CD4-positive, alpha-beta T cell treated with Interleukin-12 subunit alpha and Interleukin-12 subunit beta, for 1 hour (primary cell): ENCODE measurements at places on chromosomes 13 and 19.

DNA sequence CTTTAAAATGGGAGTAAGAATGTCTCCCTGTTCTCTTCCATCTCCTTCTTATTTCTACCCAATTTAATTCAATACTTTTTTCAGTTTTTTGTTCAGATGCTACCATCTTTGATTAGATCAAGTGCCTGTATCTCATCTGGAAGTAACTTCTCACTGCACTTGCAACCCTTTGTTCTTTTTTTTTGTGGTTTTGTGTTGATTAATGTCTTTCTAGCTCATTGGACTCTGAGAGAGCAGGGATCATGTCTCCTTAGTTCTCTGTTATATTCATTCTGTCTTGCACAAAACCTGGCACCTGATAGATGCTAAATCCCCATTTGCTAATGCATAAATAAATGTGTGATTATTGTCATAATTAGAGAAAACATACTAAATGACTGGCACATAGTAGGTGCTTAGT lies 834 bp upstream of the ITGBL1 start:
- DNase-seq, result no peak

DNA sequence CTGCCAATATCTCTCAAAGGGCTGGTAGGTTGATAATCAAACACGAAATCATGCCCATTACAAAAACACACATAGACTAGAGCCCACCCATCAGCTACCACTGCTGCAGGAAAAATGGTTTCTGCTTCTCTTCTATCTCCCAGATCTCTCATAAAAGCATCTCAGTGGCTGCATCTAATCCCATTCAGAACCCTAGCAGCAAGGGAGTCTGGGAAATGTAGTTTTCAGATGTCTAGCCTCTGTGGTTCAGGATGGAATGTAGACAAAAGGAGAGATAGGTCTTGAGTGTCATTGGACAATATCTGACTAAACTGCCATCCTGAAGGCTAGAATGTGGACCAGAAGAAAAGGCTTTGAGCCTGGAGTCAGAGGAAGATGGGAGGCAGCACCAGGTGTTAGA lies 32.1 kb downstream of the RDH8 start:
- no peak for DNase-seq

DNA sequence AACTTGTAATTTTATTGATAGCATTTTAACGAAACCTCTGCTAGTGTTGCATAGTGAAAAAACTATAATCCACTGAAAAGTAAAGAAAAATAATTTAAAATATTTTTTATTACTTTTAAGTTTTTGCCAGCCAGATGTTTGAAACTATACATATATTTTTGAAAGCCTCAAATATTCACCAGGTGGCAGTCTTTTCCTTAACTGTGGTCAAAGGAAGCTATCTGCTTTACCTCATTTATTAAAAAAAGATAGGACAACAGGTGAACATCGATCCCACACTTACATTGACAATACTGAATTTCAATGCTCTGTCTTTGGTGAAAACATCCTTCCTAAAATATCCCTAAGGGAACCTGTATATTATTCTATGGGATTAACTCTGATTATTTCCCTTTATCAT lies 100.5 kb downstream of the TRPC4 start:
- DNase-seq, result no peak

DNA sequence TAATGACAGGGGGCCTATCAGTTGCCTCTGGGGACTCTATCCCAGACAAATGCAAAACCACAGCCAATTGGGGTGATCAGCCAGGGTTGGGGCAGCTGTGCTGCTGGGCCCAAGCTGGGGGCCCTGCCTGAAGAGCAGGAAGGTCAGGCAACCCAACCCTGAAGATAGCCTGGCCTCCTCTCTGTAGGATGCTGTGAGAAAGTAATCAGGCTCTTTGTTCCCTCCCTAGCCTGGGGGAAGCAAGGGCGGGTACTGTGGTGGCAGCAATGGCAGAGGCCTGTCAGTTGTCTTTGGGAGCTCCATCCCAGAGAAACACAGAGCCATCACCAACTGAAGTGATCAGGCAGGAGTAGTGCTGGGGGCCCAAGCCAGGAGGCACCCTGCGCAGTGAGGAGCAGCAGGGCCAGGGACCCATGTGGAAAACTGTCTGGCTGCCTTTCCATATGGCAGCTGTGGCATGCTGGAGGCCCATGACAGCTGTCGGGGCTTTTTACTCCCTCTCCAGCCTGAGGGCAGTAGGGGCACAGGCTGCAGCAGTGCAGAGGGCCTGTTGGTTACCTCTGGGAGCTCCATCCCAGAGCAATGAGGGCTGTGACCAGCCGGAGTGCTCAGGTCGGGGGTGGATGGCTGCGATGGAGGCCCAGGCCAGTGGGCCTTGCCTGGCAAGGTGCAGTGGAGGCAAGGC lies 73.6 kb upstream of the ATP12A start:
- no peak for DNase-seq

DNA sequence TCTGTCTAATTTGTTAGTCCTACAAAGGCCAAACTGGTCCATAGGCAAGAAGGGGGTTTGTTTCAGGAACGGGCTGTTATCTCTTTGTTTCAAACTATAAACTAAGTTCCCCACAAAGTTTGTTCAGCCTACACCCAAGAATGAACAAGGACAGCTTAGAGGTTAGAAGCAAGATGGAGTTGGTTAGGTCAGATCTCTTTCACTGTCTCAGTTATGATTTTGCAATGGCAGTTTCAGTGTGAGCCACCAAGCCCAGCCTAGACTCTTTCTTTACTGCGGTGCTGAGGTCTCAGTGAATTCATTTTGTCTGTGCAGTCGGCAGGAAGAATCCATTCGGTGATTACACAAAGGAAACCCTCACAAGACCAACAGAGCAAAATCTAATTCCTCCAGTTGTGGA lies 56.6 kb upstream of the ABCC4 start:
- no peak for DNase-seq

GRCh38 chr13:108220041-108220440 lies 1.8 kb downstream of the ABHD13 start:
- peak; percentile 28 for DNase-seq

GRCh38 chr13:46575818-46576221 lies 22.9 kb downstream of the LRCH1 start:
- no peak for DNase-seq

GRCh38 chr19:17209126-17210036 lies 5.8 kb upstream of the USE1 start:
- peak; percentile 45 for DNase-seq

DNA sequence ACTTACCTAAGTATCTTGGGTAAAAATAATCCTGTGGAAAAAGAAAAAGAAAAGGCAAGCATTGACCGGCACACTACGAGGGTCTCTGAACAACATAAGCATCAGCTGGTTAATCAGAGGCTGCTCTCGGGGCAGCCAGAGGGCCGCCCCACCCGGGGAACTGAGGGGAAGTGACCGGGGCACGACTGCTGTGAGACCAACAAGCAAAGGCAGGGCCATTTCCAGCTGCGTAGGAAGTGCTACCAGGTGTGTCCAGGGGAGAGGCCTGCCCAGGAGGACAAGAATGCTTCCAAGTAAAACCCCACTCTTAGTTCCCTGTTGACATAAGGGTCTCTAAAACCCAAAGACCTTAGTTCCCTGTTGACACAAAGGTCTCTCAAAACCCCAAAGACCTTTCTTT lies 15.9 kb downstream of the GAS6 start:
- no peak for DNase-seq

DNA sequence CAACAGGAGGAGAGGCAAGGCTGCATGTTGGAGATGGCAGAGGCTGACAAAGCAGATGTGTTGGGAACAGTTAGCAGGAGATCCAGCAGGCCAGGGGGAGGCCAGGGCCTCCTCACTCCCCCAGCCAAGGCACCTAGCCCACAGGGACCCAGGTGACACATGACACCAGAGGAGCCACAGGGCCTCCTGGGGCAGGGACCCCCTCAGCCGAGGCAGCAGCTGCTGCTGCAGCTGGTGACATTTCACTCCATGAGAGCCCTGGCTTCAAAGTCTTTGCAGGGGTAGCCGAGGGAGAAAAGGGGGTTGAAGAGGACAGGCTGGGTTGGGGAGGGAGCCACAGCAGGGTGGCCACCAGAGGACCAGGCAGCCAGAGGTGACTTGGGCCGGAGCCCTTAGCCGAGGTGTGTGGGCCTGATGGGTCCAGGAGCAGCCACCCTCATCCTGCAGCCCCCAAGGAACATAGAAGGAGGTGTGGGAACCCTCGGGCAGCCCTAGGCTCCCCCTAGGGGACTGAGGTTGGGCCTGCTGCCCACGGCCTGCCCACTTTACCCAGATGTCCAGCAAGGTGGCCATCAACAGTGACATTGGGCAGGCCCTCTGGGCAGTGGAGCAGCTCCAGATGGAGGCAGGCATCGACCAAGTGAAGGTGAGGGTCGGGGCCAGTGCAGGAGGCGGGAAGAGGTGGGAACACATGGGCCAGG lies at the start of gene GNG14:
Gene GNG14 (plus strand): TSS at position 503 of the 701 bp plus-strand sequence. CDS start 51 bp downstream, at position 554.
- no peak for DNase-seq

GRCh38 chr19:15911599-15912235 lies 13.8 kb upstream of the CYP4F2 start:
- DNase-seq, result no peak

GRCh38 chr13:101624210-101624922 lies 171.9 kb downstream of the ITGBL1 start:
- DNase-seq, result no peak

DNA sequence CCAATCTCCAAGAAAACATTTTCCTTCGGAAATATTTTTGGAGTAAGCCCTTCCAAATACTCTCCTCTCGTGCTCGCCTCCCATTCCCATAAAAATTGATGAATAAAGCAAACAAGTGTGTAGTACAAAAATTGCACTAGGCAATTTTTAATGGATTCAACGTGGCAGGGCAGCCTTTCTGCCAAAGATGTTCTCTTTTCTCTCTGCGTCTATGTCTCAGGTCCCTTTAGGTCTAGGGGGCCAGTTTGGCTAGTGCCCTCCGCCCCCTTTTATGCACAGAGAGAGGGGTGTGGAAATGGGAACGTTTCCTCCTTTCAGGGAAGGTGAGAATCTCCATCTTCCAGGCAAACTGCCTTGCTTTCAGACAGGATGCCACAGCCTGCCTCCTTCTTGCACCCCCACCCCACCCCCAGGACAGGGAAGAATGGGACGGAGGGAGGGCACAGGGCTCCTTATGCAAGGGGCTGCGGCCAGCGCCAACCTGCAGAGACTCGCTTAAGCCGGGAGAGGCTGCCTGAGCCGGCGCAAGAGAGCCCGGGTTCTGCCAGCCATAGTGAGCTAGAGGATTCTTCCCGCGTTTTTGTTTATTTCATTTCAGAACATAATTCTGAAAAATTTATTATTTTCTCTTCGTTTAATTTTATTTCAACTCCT lies 2.7 kb upstream of the ZIC2 start:
- DNase-seq, result no peak

DNA sequence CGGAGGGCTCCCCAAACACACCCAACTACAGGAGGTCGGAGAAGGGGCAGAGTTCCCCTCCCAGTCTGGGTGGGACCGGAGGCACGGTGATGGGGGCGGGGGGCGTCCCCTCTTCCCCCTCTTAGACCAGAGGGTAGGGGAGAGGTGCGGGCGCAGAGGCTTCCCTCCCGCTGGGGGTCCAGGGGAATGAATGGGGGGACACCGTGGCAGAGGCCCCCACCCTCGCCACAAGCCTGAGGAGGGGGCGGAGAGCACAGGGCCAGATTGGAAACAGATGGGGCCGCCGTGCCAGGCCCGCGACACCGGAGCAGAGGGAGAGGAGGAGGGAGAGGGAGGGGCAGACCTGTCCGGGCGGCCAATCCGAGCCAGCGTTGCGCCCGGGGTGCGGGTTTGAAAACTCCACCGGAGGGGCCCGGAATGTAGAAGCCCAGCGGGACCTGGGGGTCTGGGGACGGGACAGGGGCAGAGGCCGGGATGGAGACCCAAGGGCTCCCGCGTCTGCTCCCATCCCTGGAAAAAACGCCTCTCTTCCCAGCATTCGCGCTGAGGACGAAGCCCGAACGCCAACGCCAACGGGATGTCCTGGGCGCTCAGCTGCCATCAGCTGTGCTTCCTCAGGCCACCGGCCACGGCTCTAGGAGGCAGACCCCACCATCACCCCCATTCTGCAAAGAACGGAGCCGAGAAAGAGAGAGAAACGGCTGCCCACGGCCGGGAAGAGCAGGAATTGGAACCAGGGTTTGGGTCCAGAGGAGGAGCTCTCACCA lies 46.8 kb downstream of the PTPRS start:
- no peak for DNase-seq

DNA sequence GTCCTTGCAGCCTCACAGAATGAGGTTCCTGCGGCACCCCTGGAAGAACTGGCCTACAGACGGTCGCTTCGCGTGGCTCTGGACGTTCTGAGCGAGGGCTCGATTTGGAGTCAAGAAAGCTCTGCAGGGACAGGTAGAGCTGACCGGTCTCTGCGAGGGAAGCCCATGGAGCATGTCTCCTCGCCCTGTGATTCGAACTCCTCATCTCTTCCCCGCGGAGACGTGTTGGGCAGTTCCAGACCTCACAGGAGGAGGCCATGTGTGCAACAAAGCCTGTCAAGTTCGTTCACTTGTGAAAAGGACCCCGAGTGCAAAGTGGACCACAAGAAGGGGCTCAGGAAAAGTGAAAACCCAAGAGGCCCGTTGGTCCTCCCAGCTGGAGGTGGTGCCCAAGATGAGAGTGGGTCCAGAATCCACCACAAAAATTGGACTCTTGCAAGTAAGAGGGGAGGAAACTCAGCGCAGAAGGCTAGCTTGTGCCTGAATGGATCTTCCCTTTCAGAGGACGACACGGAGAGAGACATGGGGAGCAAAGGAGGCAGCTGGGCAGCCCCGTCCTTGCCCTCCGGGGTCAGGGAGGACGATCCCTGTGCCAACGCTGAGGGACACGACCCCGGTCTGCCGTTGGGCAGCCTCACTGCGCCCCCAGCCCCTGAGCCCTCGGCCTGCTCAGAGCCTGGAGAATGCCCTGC lies 23.4 kb upstream of the NDUFS7 start:
- no peak for DNase-seq

- DNase-seq, result no peak
Observed at GRCh38 chr13:35841060-35841521, 290.1 kb downstream of the DCLK1 start.

DNA sequence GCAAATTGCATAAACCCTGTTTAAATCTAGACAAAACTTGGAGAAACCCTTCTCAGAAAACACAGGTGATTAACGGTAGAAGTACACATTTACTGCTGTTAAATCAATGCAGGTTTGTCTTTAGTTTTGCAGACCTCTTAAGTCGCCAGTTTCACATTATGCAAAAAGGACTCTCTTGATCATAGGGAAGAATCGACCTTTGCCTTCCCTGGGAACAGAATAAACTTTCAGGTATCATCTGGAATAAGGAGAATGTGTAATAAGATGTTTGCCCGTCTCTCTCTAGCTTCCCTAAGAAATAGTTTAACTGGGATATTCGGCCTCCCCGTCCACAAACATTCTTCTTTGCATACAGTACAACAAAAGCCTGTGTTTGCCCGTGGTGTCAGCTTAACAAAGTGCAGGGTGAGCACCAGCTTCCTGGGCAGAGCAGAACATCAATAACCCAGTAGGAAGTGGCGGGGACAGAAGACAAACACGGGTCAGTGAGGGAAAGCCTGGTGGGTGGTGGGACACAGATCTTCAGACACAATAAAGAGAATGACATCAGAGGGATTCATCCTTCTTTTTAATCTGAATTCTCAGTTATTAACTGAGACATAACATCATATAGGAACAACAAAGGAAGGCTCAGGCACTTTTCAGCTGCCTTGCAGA lies 1077.7 kb upstream of the SLC10A2 start:
- DNase-seq, result no peak

GRCh38 chr13:51241720-51242119 lies 19.5 kb downstream of the FAM124A start:
- DNase-seq, result no peak
